KBM-7 (cell line): ENCODE measurements at places on chromosomes 7 and 10.

GRCh38 chr7:92498557-92498956, 20.8 kb upstream of the ERVW-1 start:
- DNase-seq: no peak

- no peak for DNase-seq
Measured at GRCh38 chr7:1626769-1627168, 43.3 kb upstream of the ELFN1 start.

DNA sequence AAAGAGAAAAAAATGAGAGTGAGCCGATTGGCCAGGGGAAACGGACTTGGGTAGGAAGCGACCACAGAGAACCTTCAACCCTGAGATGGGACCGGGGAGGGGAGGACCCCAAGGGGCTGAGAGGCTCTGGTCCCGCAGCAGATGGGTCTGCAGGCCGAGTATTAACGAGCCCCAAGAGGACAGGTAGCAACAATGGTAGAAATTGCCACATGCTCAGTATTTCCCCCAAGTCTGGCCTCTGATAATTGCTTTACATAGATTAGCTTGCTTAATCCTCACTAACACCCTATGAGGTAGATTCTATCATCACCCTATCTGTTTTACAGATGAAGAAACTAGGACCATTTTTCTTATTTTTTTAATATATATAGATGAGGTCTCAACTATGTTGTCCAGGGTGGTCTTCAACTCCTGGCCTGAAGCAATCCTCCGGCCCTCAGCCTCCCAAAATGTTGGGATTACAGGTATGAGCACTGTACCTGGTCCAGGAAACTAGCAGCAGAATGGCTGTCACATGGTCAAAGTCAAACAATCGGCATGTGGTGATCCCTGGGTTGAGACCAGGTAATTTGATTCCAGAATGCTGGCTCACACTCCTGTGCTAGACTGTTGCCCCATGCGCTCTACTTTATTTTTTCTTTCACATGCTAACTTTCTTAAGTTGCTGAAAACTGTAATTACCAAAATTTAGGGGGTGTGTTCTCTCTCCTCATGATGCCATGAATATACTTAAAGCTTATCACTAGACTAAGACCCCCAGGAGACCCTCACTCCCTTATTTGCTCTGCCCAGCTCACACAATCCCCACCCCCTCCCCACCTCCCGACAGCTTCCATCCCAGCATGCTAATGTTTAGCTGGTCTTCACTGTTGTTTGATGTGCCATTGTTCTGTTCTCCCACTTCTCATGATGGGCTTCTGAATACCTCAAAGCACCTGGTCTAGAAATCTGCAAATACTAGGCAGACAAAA, 67.9 kb upstream of the AFAP1L2 start:
- no peak for DNase-seq

- DNase-seq: no peak
Measured at GRCh38 chr7:107029764-107030286, 14.7 kb upstream of the PRKAR2B start.

- no peak for DNase-seq
Measured at GRCh38 chr7:131327049-131327625, 539 bp upstream of the MKLN1 start.

DNA sequence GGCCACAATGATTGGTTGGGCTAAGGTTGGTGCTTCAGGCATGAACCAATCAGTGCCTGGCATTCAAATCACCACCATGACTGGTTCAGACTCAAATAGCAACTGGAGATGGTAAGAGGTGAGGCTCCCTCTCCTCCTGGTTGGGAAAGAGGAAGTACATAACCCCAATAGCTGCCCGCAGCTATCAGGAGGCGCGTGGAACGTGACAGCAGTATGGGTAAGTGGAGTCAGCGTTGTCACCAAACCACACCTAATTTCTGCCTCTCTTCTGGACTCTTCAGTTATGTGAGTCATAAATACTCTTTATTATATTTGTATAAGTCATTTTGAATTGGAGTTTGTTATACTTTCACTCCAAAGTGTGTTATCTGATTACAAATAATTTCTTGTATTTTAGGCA, 17.9 kb upstream of the ITGA8 start:
- peak; percentile 41 for DNase-seq

- DNase-seq: no peak
Measured at GRCh38 chr10:48406204-48406603, 99.7 kb downstream of the MAPK8 start.

DNA sequence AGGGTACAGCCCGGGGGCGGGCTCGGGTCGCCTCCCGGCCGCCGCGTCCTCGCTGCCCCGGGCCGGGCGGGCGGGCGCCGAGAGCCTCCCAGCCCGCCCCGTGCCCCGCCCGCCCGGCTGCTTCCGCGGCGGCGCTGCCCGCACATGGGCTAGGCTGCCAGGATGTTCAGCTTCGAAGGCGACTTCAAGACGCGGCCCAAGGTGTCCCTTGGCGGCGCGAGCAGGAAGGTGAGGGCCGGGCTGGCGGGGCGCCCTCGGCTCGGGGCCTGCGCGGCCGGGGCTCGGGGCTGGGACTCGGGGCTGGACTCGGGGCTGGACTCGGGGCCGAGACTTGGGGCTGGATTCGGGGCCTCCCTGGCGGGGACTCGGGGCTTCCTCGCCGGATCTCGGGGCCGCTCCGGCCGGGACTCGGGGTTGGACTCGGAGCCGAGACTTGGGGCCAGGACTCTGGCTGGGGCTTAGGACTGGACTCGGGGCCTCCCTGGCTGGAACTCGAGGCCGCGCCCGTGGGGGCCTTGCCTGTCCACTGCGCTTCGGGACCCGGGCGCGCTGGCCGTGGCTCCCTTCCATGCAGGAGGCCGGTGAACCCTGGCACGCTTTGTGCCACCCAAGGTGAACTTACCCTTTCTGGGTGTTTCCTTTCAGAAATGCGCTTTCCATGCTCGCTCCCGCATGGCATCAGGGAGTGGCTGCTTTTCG, 534 bp downstream of the UBE3C start:
- peak; percentile 32 for DNase-seq
